ENCODE measurements at places on chromosomes 2 and 18.

- DNase-seq: no peak
These were observed 44.2 kb upstream of the SLC39A10 start for GRCh38 chr2:195612611-195613495.

GRCh38 chr2:219629976-219630695, 2.7 kb downstream of the SLC4A3 start:
- no peak for DNase-seq

GRCh38 chr2:38185012-38185491, 109.1 kb upstream of the CYP1B1 start:
- DNase-seq: no peak

DNA sequence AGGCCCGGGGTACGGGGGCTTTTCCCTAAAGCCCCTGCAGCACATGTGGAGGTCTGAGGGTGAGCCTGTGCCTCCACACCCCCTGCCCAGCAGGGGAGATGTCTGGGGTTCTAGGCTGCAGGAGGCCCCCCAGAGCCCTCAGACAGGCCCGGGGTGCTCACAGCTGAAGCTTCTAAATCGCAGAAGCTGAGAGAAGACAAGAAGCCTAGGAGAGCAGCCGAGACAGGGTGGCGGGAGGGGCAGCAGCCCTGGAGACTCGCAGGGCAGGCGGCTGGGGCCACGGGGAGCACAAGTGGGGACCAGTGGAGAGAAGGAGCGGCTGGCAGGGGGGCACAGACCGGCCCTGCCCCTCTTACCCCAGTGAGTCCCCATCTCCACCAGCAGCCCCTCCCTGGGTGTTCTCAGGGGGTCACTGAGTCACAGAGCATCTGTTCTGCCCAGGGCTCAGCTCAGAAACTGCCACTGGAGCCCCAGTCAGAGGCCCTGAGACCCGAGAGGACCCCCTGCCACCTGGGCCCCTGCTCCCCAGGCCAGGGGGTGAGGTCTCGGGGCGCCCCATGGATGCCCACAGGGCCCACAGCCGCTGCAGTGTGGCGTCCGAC, 26.1 kb downstream of the GPC1 start:
- DNase-seq: no peak

- DNase-seq: no peak
These were observed 584 bp downstream of the BOLA3 start for GRCh38 chr2:74146929-74147726.

- DNase-seq: no peak
These were observed 51.7 kb downstream of the FAM168B start for GRCh38 chr2:131041402-131042147.

All from NCI-H187 (cell line).